ENCODE measurements at places on chromosomes 5 and 9.

- no peak for DNase-seq
These were observed 111.1 kb downstream of the TLR4 start for GRCh38 chr9:117815315-117815714.

DNA sequence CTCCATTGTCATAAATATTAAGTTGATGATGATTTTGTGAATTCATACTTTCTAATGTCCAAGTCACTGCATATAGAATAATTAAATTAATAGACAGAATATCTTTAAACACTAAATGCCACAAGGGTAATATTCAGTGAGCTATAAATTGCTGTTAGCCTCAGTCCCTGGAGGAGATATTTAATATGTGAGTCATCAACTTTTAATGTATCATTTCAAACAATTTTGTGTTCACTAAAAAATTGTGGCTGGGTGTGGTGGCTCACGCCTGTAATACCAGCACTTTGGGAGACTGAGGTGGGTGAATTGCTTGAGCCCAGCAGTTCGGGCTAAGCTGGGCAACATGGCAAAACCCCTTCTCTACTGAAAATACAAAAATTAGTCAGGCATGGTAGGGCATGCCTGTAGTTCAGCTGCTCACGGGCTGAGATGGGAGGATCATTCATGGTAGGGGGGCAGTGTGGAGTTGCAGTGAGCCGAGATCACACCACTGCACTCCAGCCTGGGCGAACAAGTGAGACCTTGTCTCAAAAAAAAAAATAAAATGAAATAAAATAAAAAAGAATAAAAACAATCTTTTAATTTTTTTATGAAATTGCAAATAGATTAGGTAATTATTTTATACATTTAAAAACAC, 717.3 kb upstream of the CHD1 start:
- no peak for DNase-seq

DNA sequence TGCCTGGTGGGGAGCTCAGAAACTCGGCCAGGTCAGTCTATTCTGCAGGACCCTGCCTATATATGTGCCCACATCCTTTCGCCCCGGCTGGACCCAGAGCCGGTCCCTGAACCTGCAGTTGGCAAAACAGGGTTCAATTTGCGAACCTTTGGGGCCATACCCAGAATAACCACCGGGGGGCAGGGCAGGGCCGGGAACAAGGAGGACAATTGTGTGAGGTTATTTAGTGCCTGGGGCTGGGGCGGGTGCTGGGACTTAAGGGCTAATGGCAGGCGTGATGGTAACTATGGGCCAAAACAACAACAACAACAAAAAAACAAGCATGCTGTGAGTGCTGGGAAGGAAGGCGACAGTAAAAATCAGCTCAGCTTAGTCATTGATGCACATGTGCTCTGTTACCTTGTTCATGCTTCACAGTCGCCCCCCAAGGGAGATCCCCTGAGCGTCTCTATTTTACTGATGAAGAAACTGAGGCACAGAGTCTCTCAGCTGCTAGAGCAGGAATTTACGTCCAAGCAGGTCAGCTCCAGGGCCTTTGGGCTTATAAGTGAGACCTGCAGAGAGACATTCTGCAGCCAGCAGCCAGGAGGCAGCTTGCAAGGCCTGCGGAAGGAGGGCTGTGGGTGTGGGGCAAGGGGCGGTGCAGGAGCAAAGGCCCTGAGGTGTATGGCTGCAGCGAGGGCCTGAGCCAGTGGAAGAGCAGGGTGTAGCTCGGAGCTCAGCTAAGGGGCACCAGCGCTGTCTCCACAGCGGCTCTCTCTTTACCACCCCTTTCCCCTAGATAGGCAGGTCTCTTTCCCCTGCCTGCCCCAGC, 106.0 kb downstream of the PHF2 start:
- peak; percentile 82 for DNase-seq

- no peak for DNase-seq
These were observed 58.6 kb upstream of the MEF2C start for GRCh38 chr5:88941581-88941980.

DNA sequence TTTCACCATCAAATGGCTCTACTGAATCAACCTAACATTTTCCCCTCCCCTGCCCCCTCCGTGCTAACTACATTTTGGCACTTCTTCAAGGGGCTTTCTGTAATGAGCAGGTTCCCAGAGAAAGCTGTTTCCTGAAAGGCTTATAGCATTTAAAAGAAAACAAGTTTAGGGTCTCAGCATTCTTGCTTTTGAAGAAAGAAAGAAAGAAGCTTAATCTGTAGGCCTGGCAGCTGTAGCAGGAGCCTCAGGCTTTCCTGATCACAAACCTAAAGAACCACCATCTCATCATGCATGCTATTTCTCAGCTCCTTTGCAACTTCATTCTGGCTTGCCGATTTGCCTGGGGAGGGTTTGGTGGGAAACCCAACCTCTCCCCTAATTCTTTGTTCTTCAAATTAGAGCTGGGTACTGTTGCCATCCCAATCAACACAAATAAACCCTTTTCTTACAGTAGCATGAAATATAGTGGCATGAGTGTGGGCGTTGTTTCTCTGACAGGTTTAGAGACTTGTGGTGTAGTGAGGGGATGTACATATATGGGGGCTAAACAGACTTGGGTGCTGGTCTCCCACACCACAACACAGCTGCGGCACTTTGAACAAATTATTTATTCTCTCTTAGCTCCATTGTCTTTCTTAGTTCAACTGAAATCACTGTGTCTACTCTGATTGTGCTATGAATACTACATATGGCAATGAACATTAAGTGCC, 160.5 kb upstream of the TNC start:
- no peak for DNase-seq

GRCh38 chr5:163649514-163649913, 144.1 kb downstream of the MAT2B start:
- DNase-seq, result no peak

DNA sequence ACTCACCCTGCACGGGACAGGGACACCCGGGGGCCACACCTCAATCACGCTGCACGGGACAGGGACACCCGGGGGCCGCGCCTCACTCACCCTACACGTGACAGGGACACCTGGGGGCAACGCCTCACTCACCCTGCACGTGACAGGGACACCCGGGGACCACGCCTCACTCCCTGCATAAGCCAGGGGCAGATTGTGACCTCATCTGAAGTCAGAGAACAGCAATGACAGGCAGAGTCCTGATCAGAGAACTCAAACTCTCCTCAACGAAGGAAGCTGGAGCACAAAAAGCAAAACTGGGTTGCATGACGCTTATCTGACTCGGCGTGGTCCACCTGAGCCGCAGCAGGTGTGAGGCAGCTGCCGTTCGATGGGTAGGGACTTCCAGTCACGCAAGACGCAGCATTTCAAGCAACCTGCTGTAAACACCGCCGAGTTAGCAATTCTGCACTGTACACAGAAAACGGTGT, 3.2 kb downstream of the TERT start:
- no peak for DNase-seq

DNA sequence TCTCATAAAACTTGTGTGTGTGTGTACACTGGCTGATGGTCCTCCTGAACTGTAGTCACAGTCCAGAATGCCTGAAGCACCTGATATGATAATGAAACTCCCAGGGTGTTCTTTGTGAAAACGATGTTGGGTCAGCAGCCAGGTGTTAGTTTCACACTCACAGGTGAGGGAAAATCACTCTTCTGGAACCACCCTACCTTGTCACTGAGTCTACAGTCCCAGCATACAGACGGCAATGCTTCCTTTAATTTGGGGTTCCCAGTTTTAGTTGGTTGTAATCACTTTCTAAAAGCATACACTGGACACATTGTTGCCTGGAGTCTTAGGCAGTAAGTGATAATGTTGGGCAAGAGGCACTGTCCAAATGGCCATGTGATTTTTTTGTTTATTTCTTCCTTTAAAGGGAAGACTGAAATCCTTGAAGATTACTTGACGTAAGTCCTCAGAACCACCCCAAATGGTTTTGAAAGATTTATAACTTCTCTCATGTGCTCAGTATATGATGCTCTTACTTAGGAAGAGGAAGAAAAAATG, 18.2 kb upstream of the MGAT1 start:
- DNase-seq, result no peak

GRCh38 chr5:172806897-172807672, 27.0 kb upstream of the ERGIC1 start:
- DNase-seq, result peak; percentile 79

DNA sequence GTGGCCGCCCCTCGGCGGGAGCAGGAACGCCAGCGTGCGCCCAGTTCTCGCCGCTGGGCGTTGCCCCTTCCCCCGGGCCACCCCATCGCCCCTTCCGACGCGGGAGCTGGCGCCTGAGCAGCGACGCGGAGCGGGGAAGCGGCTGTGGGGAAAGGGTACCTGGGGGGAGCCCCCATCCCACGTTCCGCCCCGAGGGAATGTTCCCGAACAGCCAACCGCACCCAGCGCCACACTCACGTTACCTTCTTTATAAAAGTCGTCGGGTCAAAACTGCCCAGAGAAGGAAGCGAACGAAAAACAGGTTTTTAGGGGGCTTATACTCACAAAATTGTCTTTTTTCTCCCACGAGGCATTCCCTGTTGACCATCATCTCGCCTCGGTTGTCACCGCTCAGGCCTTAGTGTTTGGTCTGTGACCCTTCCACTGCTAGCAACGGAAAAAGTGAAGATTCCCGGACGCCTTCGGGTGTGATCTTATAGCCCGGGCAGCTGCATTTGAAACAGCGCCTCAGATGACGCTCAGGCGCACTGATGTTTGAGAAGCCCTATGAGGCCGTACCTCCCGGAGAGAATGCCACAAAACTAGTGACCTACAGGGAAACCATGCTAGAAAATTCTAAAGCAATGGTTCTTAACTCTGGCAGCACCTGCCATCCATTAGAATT, 475 bp upstream of the GOLM1 start:
- peak; percentile 77 for DNase-seq

GRCh38 chr9:79221084-79221483, 350.7 kb upstream of the TLE4 start:
- DNase-seq, result no peak

DNA sequence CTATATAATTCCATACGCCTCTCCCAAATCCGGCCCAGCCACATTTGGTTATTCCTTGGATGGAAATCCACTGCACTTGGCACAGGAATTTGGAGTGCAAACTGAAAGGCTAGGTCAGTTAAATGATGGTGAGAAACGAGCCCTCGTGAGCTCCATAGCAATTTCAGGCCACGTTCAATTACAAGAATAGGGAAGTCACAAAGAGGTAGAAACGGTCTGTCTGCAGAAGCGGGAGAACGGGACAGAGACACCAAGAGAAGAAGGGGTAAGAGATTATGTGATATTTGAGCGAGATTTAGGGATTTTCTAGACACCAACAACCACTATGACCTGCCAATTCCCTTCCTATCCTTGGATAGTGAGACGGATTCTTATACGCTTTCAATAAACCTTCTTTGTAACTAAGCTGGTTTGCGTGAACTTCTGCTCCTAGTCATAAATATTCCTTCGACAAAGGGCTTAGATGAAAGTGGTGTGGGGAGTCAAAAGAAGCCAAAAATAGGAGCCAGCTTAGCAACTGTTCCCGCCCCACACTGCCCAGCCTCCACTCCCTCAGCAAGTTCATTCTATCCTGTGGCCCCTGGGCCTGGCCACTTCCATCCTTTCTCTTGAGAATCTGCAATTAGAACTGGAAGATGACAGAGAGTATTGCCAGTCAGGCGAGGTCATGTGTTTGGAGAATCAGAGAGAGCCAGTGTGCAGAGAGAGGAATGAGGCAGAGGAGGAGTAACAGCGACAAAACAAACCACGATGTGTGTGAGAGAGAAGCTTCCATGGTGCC, 118.4 kb downstream of the ZNF608 start:
- DNase-seq, result no peak

GRCh38 chr5:15013654-15014463, 142.3 kb upstream of the ANKH start:
- DNase-seq, result no peak

DNA sequence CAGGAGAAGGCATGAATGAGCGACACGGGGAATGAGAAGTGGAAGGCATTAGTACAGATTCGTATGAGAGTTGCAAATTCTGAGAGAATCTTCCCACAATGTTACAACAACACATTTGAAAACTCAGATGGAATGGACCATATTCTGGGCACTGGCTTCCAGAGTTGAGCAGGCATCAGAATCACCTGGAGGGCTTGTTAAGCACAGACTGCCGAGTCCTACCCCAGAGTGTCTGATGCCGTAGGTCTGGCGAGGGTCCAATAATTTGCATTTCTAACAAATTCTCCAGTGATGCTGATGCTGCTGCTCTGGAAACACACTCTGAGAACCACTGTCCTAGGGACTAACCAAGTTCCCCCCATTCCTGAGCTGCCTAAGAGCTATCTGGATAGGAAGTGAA, 2.9 kb upstream of the TLX3 start:
- DNase-seq, result no peak

- peak; percentile 73 for DNase-seq
These were observed 1.7 kb upstream of the ZSWIM6 start for GRCh38 chr5:61330341-61330844.

DNA sequence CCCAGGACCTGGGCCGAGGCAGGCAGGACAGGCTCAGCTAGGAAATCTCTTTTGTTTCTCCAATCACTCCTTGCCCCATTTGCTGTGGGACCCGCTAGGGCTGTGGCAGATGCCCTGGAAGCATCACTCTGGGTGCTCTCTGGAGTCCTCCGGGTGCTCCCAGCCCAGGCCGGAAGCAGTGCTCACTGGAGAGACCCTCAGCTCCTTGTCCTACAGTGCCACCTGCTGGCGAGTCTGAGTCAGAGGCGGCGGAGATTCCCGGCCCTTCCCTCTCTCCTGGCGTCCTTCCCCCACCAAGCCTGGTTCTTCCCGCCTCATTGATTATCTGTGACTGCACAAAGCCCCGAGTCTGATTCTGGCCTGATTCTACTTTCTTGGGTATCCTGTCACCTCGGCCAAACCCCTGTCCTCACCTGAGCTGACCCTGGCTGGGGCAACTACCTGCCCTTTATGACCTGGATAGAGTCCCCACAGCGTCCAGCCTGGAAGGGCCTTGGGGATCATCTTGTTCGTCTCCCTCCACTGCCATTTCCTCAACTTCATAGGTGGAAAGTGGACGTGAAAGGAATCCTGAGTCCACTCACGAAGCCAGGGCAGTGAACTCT, 7.3 kb upstream of the BARHL1 start:
- peak; percentile 85 for DNase-seq

DNA sequence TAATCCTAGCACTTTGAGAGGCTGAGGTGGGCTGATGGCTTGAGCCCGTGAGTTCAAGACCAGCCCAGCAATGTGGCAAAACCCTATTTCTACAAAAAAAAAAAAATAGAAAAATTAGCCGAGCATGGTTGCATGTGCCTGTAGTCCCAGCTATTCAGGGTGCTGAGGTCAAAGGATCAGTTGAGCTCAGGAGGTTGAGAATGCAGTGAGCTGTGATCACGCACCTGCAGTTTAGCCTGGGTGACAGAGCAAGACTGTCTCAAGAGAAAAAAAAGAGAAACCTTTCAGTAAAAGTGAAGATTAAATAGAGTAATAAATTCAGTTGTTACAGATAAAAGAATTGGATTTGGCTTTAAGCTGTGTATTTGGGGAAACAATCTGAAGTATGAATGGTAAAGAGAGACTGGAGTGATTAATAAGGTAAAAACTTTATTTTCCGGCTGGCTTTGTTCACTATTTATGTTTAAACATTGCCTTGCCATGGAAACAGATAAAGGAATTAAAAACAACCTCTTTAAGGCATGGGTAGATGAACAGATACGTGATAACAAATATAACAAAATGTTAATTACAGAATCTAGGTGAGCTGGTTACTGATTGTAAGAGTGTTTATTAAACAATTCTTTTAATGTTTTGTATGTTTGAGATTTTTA, 56.0 kb upstream of the PCAT7 start:
- DNase-seq, result no peak

- no peak for DNase-seq
These were observed 40.8 kb downstream of the LHX2 start for GRCh38 chr9:124052401-124052800.

- DNase-seq, result peak; percentile 92
These were observed 50.4 kb downstream of the USP20 start for GRCh38 chr9:129885670-129886106.

Measured in right forelimb (tissue), 1 donor.